NCI-H460 (cell line): ENCODE measurements at places on chromosomes 1 and 21. TPM values are rescaled to one million over a fixed set of nuclear protein-coding genes. Genes with fewer than 3 reads are reported as not detected.

- peak; percentile 8 for DNase-seq
Observed at GRCh38 chr21:42614811-42615351, 38.5 kb upstream of the PDE9A start.

Gene SELL
- total RNA-seq, result not detected in 2 replicates

Gene SERPINC1
- 0.17 TPM in 1 of 2 replicates, not detected in the other for total RNA-seq

DNA sequence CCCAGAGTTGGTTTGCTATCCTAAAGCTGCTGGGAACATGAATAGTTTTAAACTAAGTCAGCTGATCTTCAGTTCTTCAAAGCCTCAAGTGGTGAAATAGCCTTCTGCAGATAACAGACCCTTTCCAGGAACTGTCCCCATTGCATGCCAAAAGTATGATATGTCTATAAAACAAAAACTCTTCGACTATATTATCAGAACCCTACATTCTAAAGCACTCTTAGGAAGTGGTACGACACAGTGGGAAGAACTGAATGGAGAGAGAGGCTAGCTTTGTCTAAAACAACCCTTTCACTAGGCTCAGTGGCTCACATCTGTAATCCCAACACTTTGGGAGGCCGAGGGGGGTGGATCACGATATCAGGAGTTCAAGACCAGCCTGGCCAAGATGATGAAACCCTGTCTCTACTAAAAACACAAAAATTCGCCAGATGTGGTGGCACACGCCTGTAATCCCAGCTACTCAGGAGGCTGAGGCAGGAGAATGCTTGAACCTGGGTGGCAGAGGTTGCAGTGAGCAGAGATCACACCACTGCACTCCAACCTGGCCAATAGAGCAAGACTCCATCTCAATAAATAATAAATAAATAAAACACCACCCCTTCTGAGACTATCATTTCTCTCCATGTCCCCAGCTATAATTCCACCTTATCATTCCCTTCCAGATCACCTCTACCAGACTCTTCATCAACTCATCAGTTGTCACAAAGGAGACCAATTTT, 2.2 kb upstream of the FRRS1 start:
- no peak for DNase-seq

- DNase-seq, result no peak
Observed at GRCh38 chr1:58442114-58442513, 104.4 kb downstream of the OMA1 start.

GRCh38 chr1:158124034-158124433, 56.7 kb upstream of the CD1D start:
- DNase-seq, result no peak
